GM03348 (cell line): ENCODE measurements at places on chromosomes 16 and 17.

GRCh38 chr17:49157784-49158183, 25.2 kb downstream of the B4GALNT2 start:
- DNase-seq = no peak

DNA sequence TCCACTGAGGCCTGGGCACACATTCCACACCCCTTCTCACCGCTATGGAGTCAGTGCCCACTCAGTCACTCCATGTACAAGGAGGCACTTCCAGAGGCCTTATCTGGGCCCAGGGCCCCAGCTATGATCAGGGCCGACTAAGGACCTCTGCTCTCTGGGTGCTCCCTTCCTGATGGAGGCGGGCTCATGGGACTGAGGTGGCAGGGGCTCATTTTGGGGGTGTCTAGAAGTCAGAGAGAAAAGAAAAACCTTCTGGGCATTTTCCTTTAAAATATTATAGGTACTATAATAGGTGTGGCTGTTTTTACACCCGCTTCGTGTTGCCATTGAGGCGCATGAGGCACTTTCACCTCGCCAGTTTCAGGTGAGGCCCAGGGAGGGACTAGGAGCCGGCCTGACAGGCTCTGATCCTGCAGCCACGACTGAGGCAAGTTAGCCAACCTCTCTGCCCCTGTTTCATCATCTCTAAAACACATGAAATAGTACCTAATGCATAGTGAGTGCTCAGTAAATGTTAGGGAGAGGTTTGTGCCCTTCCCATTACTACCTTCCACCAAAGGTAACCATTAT, 14.4 kb downstream of the B9D1 start:
- DNase-seq = no peak

DNA sequence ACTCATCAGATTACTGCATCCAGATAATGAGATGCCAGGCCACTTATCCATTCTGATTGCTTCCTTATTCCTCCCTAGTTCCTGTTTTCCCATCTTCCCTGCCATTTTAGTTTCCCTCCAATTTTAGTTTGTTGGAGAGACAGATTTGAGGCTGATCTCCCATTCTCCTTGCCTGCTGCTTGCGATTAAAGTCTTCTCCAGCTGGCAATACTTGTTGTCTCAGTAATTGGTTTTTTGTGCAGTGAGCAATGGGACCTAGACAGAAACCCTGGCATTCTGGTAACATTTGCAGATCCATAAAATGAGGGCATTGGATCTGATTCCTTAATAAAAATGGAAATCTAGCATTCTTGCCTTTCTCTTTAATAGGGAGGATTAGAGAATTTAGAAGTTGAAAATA, 17.6 kb upstream of the ELAC2 start:
- no peak for DNase-seq

GRCh38 chr16:55876854-55877253, 1.7 kb upstream of the CES5A start:
- DNase-seq = no peak

DNA sequence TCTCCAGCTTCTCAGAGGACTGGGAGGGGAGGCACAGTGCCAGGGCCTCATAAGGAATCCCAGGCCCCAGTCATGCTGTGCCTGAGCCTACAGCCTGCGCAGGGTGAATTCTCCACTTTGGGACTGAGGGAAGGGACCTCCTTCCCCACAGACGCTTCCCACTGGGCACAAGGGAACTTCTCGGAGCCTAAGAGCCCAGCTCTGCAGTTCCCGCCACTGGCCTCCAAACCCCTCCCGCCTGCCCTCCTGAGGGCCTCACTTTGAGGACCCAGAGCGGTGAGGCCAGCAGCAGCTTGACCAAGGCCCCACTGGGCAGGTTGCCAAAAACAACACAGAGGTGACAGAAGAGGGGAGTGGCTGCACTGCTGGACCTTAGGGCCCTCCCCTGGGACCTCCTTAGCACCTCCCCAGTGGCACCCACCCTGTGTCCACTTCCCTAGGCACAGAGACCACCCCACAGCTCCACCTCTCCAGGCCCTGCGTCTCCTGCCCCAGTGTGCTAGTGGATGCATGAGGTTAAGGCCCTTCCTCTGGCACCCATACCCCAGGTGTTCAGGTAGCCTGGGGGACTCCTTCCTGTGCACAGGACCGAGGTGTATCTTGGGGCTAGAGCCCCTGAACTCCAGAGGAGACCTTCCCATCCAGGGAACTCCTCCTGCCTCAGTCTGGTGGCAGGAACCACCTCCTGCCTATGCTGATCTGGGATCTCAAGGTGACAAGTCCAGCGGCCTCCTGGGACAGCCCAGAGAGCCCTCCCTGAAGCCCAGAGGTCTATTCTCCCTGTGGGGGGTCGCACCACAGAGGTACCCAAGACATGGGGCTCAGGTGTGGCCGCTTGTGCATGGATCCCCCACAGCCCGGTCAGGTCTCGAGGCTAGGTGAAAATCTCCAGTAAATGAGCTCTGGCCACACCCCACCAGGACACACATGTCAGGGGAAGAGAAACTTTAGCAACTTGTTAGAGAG, 3.4 kb downstream of the CASKIN2 start:
- DNase-seq = no peak

DNA sequence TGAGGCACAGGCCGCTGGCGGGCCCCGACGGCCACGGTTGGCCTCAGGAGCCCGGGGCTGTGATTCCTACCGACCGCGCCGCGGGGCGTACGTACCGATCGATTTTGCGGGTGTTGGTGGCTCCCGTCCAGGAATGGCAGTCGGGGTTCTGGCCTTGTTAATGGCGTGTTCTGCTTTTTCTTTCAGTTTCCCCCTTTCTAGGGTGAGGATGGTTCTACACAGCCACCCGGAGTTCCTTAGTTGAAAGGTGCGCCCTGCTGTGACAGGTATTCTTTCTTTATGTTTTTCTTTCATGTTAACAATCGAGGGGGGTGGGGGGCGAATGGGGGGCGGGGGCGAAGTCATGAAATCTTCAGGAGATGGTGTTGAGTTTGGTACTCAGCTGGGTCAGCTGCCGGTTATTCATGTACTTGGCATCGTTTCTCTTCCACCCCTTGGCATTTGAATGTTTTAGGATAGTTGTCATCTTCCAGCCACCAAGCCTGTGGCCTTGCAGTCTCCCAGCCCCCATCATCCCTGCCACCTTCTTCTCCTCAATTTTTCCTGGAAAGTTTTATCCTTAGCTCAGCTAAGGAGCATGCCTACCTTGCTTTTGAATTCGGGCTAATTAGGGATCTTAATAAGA, 802 bp downstream of the CYLD start:
- peak; percentile 58 for DNase-seq

- no peak for DNase-seq
Measured at GRCh38 chr17:2796164-2797125, at the start of gene RAP1GAP2. Gene RAP1GAP2 (plus strand): TSS chr17:2796438. CDS start chr17:2796528, 90 bp downstream.
